NCI-H510A treated with DMSO at 0.1 percent for 48 hours (cell line): ENCODE measurements at places on chromosomes 13 and 19.

- DNase-seq = no peak
Measured at GRCh38 chr13:91922969-91923592, 524.7 kb downstream of the GPC5 start.

DNA sequence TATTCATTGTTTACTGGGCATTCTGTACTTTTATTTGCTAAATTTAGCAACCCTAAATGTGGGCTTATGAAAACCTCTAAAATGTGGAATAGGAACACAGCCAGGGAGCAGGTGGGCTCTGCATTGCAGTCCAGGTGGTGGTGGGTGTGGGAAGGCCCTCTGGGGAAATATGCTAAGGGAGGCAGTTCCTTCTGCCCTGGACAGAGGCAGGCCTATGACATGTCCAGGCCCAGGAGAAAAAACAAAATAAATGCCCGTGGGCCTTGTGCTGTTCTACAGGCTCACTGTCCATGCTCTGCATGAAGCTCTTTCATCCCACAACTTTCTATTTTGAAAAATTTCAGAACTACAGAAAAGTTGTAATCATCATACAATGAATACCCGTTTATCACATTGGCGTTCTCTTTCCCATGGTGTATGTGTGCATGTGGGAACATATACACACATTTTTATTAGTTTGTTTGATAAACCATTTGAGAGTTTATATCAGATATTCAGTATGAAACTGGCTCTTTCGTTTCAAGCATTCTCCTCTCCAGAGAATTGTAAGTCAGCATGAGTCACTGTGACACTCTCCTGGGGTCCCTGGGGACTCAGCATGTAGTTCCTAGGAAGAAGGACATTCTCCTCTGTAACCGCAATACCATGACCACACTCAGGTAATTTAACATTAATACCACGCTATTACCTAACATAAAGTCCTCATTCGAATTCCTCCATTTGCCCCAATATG is 505.3 kb downstream of the COG6 start:
- DNase-seq = no peak

GRCh38 chr13:45548281-45548680 is 67.3 kb downstream of the ERICH6B start:
- DNase-seq = no peak

DNA sequence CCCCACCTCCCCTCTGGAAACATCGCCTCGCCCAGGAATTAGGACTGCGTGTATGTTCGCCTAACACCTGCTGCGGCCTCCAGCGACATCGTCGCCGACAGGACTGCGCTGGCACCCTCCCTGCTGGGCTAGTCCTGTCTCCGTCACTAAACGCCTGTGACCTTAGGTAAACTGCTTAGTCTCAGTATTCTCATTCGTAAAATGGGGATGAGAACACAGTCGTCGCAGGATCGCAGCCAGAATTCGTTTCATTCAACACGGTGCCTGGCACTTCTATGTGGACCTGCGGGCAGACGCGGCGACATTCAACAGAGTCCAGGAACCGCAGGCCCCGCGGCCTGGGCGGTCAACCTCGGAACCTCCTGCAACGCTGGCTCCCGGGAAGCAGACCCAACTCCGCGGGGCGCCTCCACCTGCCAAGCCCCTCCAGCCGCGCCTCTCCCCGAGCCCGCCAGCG is 485 bp downstream of the CRYL1 start:
- no peak for DNase-seq

GRCh38 chr19:7292950-7293761 is 1.1 kb downstream of the INSR start:
- no peak for DNase-seq

DNA sequence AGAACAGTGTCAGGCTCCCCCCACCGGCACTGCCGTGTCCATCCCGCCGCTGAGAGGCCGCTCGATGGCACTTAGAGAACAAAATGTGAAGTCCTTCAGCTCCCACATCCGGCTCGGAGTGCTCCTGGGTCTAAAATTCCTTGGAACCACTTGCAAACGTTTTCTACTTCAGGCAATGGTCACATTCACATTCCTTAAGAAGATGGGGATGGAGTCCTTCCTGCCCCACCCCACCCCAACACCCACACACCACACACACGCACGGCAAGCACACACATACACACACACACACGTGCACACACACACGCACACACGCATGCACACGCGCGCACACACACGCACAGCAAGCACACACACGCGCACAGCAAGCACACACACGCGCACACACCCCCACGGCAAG is 83.4 kb downstream of the SOX1 start:
- peak; percentile 45 for DNase-seq

GRCh38 chr13:43444081-43444480 is 342.7 kb downstream of the ENOX1 start:
- DNase-seq = no peak
